Fibroblast of villous mesenchyme (primary cell): ENCODE measurements at places on chromosomes 6 and 20.

DNA sequence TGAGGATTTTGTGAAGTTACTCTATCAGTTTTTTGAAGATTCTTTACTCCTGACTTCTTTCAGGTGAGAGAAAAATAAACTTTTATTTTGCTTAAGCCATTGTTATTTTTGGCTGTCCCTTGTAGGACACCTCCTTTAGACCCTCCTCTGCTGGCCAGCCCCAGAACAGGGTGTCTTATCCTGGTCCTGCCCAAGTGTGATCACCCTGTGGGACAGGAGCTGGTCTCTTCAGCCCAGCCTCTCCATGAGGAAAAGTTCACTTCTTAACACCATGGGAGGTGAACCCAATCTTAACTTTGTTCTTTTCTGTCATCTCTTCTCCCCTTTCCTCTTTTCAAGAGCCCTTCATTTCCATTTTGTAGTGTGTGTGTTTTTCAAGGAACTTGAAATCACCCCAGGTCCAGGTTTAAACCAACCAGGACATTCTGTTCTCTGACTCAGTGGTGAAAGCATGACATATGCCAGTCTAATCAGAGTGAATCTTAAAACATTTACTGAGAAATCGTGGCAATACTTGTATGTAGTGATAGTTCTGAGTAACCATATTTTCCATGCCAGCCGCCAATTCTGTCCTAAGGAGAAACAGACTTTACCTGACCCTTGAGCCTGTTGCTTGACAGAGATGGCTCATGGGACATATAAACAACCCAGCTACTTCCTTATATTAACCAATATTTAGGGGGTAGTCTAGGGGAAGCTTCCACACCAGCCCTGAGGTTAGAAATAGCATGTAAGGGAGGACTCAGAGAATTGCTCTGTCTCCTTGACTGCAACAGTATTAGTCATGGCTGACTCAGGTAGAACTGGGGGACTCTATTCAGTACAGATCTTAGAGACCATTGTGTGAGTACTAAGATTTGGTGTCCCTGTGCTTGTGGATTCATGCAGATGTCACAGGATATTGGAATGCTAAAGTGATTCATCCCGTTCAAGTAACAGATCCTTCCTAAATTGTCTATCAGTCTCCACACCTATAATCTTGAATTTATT, 48.8 kb downstream of the FLRT3 start:
- no peak for DNase-seq

- no peak for DNase-seq
Measured at GRCh38 chr20:22578221-22579118, 5.9 kb downstream of the FOXA2 start.

DNA sequence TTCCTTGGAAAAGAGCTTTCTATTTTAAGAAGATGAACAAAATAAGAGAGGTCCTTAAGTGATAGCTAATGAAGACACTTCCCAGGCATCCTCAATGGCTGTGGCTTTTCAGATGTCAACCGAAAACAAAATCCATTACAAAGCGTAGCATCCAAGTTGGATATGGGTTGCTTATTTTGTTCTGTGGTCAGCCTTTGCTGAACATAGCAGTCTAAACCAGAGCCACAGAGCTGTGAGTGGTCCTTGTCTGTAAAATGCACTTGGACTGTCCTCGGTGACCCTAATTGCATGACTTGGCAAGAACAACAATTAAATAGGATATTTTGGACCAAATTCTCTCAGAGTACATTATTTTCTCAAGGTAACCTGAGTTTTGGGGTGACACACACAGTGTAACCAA, 10.4 kb upstream of the BFSP1 start:
- DNase-seq, result no peak

DNA sequence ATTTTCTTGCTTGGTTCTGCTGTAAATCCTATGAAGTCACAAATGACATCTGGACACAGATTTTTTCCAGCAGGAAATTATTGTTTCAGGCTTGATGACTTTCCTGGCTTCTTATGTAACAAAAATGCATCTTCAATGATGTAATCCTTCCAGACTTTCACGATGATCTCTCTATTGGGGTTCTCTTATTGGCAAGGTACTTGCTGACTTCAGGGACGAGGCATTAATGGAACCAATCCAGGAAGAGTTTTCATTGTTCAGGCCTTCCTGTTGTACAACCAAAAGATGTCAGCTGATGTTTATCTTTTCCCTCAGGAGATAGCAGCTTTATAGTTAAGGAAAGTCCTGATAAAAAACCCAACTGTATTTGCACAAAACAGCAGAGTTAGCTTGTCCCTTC, 118.5 kb upstream of the MMS22L start:
- peak; percentile 5 for DNase-seq

DNA sequence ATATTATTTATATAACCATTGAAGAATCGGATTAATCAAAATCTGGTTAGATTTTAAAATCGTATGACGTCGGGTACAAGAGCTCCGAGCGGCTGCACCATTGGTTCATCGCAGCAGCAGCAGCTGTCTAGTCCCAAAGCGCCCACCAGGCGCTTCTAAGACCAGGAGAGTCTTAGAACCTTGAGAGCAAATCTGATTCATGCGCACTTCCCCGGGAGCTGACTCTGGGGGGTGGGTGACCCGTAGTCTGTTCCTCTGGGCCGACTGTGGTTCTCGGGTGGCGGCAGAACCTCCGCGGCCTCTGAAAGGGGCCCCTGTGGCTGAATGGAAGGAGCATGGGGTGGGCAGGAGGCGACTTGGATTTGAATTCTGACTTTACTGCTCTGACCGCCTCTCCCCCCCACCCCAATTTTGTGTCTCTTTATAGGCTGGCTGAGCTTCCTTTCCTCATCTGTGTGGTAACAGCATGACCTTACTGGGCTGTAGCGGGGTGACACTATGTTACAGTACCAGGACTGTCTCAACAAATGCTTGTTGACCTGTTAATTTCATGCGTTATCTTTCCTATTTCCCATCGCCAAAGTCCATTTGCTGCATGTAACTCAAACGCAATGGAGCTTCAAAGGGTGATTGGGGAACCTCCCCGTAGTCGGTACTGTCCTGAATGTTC, 119.7 kb downstream of the RTN4IP1 start:
- DNase-seq, result no peak

DNA sequence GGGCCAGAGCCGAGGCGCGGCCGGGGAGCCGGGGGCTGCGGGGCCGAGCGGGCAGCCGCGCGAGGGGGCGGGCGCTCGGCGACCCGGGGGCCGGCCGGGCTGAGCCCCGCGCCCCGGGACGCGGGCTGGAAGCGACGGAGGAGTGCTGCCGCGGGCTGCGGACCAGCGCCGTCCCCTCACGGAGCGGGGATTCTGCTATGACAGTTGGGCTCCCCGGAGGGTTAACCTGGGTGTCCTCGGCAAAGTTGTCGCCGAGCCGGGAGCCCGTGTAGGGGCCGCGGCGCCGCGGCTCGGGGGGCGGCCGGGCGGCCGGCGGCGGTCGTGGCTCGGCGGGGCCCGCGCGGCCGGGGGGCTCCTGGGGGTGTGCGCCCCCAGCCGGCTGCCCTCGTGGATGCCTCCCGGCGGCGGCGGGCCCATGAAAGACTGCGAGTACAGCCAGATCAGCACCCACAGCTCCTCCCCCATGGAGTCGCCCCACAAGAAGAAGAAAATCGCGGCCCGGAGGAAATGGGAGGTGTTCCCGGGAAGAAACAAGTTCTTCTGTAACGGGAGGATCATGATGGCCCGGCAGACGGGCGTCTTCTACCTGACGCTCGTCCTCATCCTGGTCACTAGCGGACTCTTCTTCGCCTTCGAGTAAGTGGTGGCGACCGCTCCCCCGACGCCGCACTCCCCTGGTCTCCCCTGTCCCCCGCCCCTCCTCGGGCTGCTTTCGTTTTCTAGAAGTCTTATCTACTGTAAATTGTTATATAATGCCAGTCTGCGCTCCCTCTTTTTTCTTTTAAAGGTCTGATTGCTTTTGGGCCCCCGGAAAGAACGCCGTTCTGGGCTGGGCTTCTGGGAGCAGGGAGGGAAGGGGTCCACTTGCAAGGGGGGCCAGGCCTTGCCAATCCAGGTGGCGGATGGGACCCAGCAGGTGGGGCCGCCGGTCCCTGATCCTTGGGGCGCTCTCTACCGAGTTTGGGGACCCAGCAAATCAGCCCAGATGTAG, 936 bp downstream of the ZDHHC14 start:
- peak; percentile 51 for DNase-seq

DNA sequence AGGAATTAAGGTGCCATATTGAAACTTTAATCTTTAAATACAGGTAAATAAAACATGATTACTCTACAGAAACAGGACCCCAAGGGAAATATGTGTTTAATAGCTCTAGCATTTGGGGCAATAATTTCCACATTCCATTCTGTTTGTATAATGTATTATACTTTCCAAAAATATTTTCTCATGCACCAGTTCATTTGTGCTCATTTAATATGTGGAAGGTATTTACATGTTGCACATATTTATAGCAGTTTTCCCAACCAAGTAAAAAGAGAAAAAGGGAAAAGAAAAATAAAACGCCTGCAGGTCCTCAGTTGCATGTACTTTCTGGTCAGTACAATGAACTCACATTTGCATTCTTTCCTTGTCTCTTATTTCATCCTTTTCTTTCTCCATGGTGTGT, 129.5 kb upstream of the SULF2 start:
- no peak for DNase-seq
